ENCODE measurements at places on chromosomes 5 and 9.

- DNase-seq, result no peak
Measured at GRCh38 chr9:28319981-28320380, 746.7 kb upstream of the C9orf72 start.

- DNase-seq, result peak; percentile 45
Measured at GRCh38 chr9:99000476-99001395, 57.0 kb downstream of the COL15A1 start.

DNA sequence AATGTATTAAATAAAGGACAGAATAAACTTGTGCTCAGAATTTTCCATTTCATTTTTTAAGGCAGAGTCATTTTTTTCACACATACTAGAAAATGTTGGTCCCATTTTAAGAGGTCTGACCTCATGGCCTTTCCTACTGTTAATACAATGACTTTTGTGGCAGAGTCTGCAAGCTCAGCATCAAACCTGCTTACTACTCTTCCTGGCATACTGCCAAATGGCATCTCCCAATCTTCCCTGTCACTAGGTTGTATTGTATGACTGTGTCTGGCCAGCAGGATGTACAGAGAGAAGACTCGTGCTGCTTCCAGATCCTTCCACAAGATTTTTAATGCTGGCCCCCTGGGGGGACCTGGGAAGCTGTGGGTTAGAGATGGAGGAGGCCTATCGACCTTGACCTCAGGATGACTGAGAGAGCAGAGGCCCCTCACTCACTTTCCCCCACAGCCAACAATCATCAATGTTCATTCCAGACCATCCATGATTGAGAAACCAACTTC is 64.7 kb downstream of the BARX1 start:
- DNase-seq, result no peak

GRCh38 chr9:33742519-33742918 is 52.8 kb upstream of the PRSS3 start:
- no peak for DNase-seq

DNA sequence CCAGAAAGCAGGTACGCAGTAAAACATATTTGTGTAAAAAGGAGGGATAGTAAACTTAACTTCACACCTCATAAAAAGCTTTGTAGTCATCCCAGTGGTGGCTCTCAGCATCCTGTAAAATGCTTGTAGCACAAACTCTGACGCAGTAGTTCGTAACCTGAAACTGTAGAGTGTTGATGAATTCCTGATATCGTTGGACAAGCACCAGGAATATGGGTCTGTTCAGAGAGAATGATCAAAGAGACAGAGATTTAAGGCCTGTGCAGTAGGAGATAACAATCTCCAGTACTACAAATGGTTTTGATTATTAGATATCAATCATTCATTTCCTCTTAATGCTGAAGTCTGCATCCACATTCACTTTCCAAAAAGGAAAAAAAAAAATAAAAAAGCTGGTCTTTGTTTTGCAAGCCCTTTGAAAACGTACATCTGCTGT is 148.5 kb downstream of the KIAA0825 start:
- no peak for DNase-seq

DNA sequence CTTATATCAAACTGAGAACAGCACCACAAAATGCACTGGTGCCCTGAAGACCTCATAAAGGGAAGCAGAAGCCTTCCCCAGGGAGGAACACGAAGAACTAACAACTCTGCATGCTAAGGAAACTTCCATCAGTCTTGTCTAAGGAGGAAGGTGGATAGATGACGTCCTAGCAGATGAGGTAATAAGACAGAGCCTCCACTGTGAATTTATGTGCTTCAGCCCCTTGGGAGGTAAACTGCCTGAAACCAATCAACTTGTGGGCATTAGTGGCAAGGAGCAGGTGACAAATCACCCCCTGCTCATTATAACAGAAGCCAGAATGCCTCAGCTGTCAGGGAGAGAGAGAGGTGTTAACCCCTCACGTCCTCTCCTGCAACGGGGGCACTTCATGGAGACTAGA is 48.9 kb upstream of the SPIN1 start:
- no peak for DNase-seq

DNA sequence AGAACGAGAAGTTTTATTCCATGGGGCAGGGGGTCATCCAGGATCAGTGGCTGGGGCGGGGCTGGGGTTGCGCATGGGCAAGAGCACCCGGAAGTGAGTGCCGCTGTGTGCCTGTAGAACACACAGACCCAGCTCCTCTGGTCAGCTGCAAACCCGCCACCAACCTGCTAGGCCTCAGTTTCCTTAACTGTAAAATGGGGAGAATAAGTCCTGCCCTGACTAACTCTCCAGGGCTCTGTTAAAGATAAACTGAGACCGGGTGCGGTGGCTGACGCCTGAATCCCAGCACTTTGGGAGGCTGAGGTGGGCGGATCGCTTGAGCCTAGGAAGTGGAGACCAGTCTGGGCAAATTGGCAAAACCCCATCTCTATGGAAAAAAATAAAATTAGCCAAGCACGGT is 152.2 kb downstream of the GABBR2 start:
- no peak for DNase-seq

GRCh38 chr9:87270221-87270847 is 227.3 kb upstream of the DAPK1 start:
- peak; percentile 8 for DNase-seq

DNA sequence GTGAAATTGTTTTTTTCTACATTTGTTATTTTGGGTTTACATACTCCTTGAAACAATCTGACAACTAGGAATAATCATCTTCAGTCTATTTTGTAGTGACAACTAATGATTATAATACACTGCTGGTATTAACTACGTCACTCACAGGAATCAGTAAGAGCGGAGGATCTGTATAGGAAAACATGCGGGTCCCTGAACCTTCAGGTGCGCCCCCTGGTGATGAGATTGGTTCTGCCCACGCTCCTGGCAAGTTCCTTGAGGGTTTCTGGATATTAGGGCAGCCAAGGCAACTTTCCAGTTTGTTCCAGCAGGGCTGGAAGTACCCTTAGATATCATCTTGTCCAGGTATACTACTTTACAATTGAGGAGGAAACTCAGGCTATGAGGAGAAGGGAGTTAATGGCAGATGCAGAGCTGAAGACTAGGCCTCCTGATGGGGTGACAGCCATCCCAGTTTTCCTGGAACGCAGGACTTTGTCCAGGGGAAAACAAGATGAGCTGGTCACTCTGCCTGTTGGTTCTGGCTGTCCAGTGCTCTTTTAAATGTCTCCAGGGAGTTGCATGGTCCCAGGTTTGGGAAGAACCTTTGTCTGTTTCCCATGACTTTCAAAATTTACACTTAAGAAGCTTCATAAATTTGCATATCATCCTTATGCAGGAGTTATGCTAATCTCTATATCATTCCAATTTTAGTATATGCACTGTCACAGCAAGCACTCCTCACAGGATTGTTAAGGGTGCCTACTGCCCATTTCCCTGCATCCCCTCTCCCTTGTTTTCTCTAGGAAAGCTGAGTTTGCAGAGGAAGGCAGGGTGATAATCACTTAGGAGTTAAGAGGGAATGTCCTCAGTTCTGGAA is 14.9 kb upstream of the WNT8A start:
- DNase-seq, result peak; percentile 47

GRCh38 chr5:152503206-152503605 is 98.1 kb upstream of the NMUR2 start:
- DNase-seq, result no peak

GRCh38 chr9:32589083-32589723 is 16.2 kb upstream of the NDUFB6 start:
- peak; percentile 30 for DNase-seq

GRCh38 chr9:137813167-137813566 is 64.4 kb upstream of the CACNA1B start:
- DNase-seq, result no peak

DNA sequence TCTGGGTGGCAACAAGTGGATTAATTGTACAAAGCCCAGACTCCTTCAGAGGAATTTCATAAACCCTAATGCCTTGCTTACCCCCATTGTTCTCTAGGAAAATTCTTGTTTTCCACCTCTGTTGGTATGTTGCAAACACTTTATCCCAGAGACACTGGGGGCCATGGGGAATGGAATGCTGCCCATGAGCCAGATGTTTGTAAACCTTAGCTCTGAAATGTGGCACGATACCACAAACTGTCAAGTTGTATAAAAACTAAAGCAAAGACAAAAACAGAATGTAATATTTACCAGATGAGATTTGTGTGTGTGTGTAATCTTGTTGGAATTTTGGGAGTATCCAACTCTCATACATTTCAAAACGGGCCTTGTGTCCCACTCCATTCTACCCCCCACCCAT is 465.0 kb downstream of the EBF1 start:
- DNase-seq, result no peak

DNA sequence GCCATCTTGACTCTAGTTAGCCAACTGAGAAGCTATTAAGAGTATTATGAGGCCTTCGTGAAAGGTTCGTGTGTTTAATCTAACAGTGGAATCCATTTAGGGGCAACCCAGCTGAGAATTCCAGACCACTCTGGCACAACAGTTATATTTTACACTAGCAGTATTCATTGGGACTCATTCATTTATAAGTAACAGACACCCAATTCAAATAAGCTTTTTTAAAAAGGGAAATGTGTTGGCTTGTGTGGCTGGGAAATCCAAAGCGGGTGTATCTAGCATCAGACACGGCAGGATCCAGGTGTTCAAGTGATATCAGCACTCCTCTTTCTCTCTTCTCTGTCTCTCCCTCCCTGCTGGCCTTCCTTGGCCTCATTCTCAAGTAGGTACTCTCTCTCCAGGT is 46.0 kb upstream of the SHC3 start:
- no peak for DNase-seq

DNA sequence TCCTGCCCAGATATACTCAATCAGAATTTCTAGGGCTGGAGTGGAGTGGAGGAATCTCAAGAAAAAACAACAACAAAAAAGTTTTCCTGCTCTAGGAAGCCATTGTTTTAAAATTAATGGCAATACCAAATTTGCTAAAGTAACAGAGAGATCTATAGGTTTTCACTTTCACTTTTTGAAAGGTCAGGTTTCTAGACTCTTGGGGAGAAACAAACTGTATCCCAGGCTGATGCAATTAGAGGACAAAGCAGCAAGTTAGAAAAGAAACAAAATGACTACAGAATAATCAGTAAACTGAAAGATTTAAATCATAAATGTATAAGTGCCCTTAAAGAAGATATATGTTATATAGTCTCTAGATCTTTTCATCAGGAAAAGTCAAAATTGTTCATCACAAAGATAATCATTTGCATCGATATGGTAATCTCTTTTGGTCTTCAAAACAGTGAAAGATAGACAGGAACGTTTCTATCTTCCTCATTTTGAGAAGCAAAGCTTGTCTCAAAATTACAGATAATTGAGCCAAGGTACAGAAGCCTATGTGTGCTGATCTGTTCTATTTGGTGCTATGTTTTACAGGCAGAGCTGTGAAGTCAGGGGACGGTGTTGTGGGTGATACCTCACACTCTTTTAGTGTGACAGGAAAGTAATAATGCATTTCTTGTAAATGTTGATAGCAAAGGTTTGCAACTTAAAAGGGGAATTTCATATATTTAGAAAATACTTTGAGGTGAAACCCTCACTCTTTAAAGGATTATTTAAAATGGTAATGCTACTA is 1746.6 kb upstream of the C9orf72 start:
- DNase-seq, result no peak

DNA sequence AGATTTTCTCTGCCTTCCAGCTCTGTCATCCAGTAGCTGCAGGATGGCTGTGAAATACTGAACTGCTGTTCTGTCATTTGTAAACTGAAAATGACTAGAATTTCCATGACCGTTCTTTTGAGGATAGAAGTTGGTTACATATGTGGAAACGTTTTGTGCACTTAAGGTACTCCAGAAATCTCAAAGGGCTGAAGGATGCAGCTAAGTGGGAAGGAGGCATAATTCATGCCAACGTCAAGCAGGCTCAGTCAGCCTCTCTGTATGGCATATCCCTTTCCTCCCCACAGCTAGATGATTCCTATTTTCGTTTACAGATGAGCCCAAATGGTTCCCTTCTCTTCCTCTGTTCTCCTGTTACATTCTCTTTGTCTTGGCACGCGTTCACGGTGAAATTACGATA is 257.6 kb downstream of the FBXL7 start:
- no peak for DNase-seq

DNA sequence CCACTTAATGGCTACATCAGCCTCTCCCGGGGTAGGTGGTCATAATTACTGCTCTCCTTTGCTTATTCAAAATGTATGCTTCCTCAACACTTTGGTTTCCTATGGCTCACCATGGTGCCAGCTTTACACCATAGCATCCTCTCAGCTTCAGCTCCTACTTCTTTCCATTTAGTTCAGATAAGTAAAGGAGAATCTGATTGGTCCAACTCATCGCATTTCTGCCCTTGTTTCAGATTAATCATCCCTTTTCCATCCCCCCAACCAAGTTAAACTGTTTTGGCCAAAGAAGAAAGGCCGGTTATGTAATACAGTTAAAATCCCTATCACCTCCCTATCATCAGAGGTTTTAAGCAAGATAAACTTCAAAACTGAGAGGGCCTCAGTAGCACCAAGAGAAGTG is 130.5 kb downstream of the CETN3 start:
- DNase-seq, result no peak

DNA sequence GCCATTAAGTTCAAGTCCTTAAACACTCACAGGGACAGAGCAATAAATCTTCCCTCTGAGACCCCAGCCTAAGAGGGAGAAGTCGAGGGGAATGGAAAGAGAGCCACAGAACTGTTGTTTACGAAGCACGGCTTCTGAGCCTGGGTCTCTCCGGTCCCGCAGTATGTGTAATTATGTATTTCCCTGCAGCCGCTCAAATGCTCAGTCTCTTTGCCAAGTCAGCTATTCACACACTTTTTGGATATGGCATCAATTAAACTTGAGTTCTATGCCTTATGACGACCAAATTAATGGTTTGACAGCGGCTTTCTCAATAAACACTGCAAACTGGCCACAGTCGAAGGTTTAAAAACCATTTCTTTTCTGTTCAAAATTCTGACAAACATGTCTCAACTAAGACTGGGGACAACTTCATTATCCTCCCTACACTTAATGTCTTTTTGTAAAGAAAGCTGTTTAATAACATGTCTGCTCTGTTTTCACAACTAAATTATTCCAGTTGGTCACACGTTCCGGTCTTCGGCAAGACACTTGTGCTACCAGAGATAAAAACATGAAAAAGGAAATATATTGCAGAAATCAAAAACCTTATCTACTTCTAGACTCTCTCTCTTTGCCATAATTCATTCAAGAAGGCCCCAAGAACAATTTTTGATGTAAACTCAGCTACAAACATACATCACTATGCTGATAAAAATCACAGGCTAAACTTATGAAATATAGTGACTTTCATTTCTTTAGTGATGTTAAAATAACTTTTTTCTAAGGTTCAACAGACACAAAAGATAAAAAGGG is 203.2 kb downstream of the GAPVD1 start:
- DNase-seq, result no peak

- no peak for DNase-seq
Measured at GRCh38 chr5:81577091-81577490, 173.8 kb downstream of the SSBP2 start.

All from frontal cortex (tissue), 4 donors.